Endothelial cell (in vitro differentiated cells): ENCODE measurements at places on chromosomes 5 and 9. TPM values are rescaled to one million over a fixed set of nuclear protein-coding genes. Genes with fewer than 3 reads are reported as not detected.

Gene DPH7
- total RNA-seq: 32.2 TPM

Gene SLC46A2
- not detected for total RNA-seq

Gene UBE2QL1
- total RNA-seq: 0.85 TPM

- H3K36me3 ChIP-seq: no peaks in the 10 kb centered on the region
- no peak for DNase-seq
- no peaks in the 10 kb centered on the region for H3K27me3 ChIP-seq
- no peak overlapping the region for H3K4me3 ChIP-seq
Measured at GRCh38 chr9:30796764-30797163, 1587.7 kb upstream of the ACO1 start.

DNA sequence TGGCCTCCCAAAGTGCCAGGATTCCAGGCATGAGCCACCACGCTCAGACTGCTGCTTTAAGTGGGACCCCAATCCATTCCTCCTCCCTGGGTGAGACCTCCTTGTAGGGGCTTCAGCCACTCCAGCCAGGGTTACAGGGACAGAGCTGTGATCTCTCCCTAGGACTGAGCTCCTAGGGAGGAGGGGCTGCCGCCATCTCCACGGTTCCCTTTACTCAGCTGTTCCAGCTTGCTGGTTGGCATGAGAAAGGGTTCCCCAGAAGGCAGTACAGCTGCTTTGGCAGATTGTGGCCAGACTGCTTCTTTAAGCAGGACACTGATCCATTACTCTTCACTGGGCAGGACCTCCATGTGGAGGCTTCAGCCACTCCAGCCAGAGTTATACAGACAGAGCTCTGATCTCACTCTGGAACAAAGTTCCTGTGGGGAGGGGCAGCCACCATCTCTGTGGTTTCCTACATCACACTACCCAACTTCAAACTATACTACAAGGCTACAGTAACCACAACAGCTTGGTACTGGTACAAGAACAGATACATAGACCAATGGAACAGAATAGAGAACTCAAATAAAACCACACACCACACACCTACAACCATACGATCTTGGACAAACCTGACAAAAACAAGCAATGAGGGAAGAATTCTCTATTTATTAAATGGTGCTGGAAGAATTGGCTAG, 7.2 kb downstream of the INSL6 start:
- no peak overlapping the region for H3K27ac ChIP-seq
- no peaks in the 10 kb centered on the region for H3K4me1 ChIP-seq
- no peak overlapping the region for H3K4me3 ChIP-seq
- H3K36me3 ChIP-seq: no peaks in the 10 kb centered on the region
- DNase-seq: no peak

Gene TAF11L12
- not detected for total RNA-seq

GRCh38 chr9:86315078-86315477, 32.7 kb upstream of the ISCA1 start:
- no peak overlapping the region for H3K4me3 ChIP-seq
- peaks cover 1% of the 10 kb centered on the region for H3K27me3 ChIP-seq
- H3K4me1 ChIP-seq: no peaks in the 10 kb centered on the region
- no peak overlapping the region for H3K27ac ChIP-seq

GRCh38 chr5:124126504-124127217, 614.7 kb downstream of the CSNK1G3 start:
- DNase-seq: no peak
- no peak overlapping the region for H3K27ac ChIP-seq
- peaks cover 3% of the 10 kb centered on the region for H3K27me3 ChIP-seq
- no peaks in the 10 kb centered on the region for H3K36me3 ChIP-seq
- H3K4me3 ChIP-seq: no peak overlapping the region

- no peak overlapping the region for H3K27ac ChIP-seq
- no peak for DNase-seq
Measured at GRCh38 chr9:20988671-20989315, 42.6 kb downstream of the HACD4 start.

Gene DMRT3
- total RNA-seq: not detected

GRCh38 chr5:135137146-135137915, 103.3 kb upstream of the PITX1 start:
- peaks cover 9% of the 10 kb centered on the region for H3K4me1 ChIP-seq
- no peaks in the 10 kb centered on the region for H3K36me3 ChIP-seq
- DNase-seq: no peak
- no peak overlapping the region for H3K4me3 ChIP-seq

DNA sequence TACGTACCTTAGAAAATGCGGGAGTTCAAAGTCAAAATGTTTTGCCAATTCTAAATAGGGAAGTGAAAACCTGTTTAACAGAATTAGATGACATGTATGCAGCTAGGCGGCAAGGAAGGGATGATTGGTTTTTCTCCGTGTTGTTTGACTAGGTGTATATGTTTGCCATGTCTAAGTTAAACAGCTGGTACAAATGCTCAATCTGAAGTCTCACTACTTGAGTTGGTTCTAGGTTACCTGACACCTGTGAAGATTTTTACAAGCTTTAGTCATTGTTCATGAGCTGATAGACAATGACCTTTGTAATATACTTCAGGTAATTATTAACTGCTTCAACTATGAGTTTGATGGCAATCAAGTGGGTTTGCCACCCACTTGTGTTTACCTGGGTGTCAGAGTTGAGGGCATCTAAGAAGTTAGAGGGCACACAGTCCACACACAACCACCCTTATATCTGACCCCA, 74.3 kb downstream of the SLC44A1 start:
- DNase-seq: no peak
- no peak overlapping the region for H3K27ac ChIP-seq
- H3K36me3 ChIP-seq: peaks cover 11% of the 10 kb centered on the region
- no peak overlapping the region for H3K4me3 ChIP-seq
- peaks cover 8% of the 10 kb centered on the region for H3K27me3 ChIP-seq

DNA sequence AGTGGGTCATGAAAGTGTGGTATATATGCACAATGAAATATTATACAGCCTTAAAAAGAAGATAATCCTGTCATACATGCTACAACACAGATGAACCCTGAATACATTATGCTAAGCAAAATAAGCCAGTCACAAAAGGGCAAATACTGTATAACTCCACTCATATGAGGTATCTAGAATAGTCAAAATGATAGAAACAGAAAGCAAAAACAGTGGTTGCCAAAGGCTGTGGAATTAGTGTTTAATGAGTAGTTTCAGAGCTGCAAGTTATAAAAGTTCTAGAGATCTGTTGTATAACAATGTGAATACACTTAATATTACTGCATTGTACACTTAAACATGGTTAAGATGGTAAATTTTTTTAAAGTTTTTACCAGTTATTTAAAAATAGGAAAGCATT, 135.0 kb downstream of the OXCT1 start:
- H3K4me1 ChIP-seq: no peaks in the 10 kb centered on the region
- DNase-seq: no peak
- H3K27ac ChIP-seq: no peak overlapping the region
- H3K27me3 ChIP-seq: no peaks in the 10 kb centered on the region
- no peaks in the 10 kb centered on the region for H3K36me3 ChIP-seq

Gene FCN2
- total RNA-seq: not detected

DNA sequence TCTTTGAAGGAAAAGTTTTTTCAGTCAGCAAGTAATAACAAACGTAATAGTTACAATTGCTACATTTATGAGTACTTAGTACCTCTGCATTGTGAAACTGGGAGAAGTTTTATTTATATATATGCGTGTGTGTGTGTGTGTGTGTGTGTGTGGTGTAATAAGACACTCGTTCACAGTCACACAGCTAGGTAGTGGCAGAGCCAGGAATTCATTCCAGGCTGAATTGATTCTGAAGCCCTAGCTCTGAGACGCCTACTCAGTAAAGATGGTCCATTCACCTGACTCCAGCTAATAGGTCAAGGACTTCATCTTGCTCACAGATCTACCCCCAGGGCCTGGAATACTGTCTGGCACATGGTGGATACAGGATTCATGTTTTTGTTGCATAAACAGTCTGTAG, 13.6 kb upstream of the CAST start:
- H3K27me3 ChIP-seq: peaks cover 3% of the 10 kb centered on the region
- no peak overlapping the region for H3K4me3 ChIP-seq
- H3K27ac ChIP-seq: no peak overlapping the region

- no peaks in the 10 kb centered on the region for H3K36me3 ChIP-seq
- H3K27ac ChIP-seq: no peak overlapping the region
- no peaks in the 10 kb centered on the region for H3K4me1 ChIP-seq
- no peak for DNase-seq
- no peaks in the 10 kb centered on the region for H3K27me3 ChIP-seq
Measured at GRCh38 chr5:126066836-126067235, 356.4 kb upstream of the GRAMD2B start.

Gene SPINK7
- total RNA-seq: not detected

DNA sequence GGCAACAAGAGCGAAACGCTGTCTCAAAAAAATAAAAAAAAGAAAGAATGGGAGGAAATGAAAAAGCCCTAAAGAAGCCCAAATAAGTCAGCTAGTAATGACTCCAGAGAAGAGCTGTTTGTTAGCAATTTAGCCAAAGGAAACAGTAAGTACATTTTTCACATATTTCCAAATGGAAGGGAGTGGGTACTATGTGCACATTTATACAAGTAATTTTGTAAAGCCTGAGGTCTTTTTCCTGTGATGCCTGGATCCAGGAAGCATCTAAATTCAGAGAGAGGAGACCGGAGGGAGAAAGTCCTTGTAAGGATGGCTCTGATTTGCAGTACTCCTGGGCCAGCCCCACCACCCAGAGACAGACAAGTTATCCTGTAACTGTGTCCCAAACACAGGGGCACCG, 14.7 kb downstream of the FBP1 start:
- no peaks in the 10 kb centered on the region for H3K36me3 ChIP-seq
- no peak for DNase-seq
- peaks cover 5% of the 10 kb centered on the region for H3K27me3 ChIP-seq
- no peak overlapping the region for H3K4me3 ChIP-seq

DNA sequence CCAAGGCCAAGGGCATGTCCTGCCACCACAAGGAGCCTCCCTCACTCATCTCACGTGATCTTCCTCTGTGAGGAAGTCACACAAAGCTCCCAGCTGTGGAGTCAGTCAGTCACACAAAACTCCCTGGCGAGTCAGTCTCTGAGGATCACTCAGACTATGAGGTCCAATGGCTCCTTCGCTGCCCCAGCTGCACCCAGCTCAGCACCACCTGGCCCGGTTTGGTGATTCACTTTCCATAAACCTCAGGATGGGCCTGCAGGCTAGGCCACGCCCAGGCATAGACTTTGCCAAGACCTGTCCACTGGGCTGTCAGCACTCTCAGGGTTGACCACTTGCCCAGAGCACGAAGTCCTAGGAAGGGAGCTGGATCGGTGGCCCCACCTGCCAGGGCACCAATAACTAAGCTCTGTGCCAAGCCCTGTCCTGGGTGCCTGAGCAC, 233.8 kb downstream of the HSPA4 start:
- H3K27ac ChIP-seq: no peak overlapping the region
- H3K4me3 ChIP-seq: no peak overlapping the region
- H3K27me3 ChIP-seq: peaks cover 2% of the 10 kb centered on the region
- H3K4me1 ChIP-seq: peaks cover 3% of the 10 kb centered on the region

Gene CLIC3
- total RNA-seq: not detected

Gene SPATA31C1
- total RNA-seq: not detected

DNA sequence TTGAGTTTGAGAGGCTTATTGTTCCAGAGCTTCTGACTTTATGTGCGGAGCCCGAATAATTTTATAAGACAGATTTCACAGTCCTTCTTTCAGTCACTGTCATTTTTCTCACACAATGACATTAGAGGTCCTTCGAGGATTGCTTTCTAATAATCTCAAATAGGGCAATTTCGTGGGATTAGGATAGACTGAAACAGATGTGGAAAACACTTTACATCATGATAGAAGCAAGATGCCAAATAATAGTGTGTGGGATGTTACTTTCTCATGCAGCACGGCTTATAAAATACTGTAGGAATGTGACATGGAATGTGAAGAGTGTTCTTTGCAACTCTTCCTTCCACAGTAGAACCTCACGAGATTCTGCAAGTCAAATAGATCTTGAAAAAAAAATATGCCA, 451.3 kb downstream of the SEMA5A start:
- H3K4me3 ChIP-seq: no peak overlapping the region
- no peak overlapping the region for H3K27ac ChIP-seq
- H3K4me1 ChIP-seq: no peaks in the 10 kb centered on the region
- no peak for DNase-seq
- H3K27me3 ChIP-seq: no peaks in the 10 kb centered on the region

- no peak overlapping the region for H3K27ac ChIP-seq
- peaks cover 7% of the 10 kb centered on the region for H3K4me1 ChIP-seq
- peaks cover 13% of the 10 kb centered on the region for H3K36me3 ChIP-seq
- no peaks in the 10 kb centered on the region for H3K27me3 ChIP-seq
Measured at GRCh38 chr9:21904371-21904770, 89.8 kb downstream of the CDKN2A start.

Gene TEK
- total RNA-seq: 448 TPM
